ENCODE measurements at places on chromosomes 3 and 15.

DNA sequence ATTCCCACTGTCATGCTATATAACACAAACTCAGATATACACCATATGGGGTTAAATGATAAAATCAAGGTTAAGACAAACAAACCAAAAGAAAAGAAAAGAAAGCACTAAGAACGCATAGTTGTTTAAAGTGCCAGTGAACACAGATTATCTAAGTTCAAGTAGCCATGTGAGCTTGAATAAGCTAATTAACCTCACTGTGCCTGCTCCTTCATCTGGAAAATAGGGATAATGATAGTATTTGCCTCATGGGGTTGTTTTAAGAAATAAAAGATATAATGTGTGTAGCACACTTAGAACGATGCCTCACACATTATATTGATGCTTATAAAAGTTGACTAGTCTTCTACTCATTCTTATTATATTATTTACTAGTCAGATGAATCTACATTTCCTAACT lies 72.6 kb upstream of the IL12A start:
- DNase-seq = no peak

- no peak for DNase-seq
These were observed 60.3 kb upstream of the TRA2B start for GRCh38 chr3:185998136-185998535.

GRCh38 chr3:60363817-60364216 lies 887.4 kb downstream of the FHIT start:
- DNase-seq = peak; percentile 9

GRCh38 chr15:58346361-58346760 lies 85.4 kb upstream of the LIPC start:
- no peak for DNase-seq

- no peak for DNase-seq
These were observed 1185.8 kb upstream of the ALCAM start for GRCh38 chr3:104180906-104181305.

DNA sequence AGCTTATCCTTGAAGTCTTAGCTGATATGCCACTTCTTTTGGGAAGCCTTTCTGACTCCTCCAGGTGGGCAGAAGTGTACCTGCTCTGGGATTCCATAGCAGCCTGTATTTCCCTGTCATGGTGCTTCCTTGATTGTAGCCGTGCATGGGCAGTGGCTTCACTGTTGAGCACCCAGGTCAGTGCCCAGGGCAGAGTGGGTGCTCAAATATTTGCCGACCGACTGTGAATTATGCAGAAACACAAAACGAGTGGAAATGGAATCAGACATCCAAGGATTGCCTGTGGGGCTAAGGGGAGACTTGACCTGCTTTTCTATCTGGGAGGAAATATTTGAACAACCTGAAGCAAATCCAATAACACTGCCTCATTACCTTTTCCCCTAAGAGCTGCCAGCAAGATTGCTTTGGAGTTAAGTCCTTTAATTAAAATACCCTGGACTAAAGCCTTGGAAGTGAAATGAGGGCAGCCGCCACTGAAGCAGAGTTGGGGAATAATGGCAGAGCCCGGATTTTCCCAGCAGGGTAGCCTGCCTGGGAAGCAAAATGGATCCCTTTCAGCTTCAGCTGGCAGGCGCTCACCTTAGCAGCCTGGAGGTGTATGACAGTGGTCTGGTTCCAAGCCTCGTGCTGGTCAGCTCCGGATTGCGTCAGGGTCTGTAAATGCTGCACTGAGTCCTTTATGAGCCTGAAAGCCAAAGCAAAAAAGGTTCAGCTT lies 14.9 kb downstream of the ACOX2 start:
- DNase-seq = no peak

DNA sequence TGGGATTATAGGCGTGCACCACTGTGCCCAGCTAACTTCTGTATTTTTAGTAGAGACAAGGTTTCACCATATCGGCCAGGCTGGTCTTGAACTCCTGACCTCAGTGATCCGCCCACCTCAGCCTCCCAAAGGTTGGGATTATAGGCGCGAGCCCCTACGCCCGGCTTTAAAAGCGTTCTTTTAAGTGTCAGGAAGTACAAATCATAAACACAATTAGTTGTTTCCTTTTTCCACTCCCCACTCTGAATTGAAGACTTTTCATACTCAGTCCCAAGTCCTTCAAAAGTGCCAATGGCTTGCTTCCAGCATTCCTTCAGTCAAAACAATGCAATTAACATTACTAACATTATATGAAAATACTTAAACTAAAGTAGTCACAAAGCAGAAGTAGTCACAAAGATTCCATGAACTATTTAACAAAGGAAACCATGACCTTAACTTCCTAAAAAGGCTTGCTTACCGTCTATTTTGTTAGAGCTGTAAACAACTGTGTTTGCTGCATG lies 8.1 kb downstream of the WDR82 start:
- no peak for DNase-seq

GRCh38 chr15:75661100-75661755 lies 13.5 kb downstream of the SNX33 start:
- DNase-seq = no peak

- DNase-seq = no peak
These were observed 124.1 kb downstream of the GADL1 start for GRCh38 chr3:30770387-30770786.

- DNase-seq = no peak
These were observed 82.5 kb downstream of the RFTN1 start for GRCh38 chr3:16430717-16431630.

All from NCI-H1694 (cell line).